Astrocyte of the cerebellum (primary cell): ENCODE measurements at places on chromosomes 7 and 10.

DNA sequence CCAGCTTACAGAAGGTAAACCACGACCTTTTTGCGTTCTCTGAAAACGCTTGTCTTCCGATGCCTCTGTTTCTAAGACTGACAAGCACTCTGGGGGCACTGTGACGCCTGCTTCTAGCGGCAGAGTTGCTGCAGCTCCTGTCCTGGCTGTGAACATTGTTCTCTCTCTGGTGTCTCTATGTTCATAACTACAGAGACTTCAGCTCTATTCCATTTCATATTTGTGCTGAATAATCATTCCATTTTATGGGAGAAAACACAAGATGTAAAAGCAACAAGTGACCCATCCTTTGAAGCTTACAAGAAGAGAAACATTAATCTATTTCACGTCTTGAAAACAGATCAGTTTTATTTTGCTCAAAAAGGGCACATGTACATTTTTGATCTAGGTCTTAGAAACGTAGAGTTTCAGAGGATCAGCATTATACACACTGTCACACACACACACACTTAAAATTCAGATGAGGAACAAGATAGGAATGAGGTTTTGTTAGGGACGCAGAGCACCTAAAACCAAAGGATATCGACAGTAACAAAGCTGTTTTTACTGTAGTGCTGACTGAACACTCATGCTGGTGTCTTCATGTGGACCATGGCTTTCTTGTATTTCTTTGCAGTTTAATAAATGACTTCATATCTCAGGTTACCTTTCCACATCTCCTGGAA, 3.0 kb downstream of the IKZF1 start:
- DNase-seq = no peak

- no peak for DNase-seq
Observed at GRCh38 chr10:104434601-104435000, 81.0 kb downstream of the CFAP58 start.

DNA sequence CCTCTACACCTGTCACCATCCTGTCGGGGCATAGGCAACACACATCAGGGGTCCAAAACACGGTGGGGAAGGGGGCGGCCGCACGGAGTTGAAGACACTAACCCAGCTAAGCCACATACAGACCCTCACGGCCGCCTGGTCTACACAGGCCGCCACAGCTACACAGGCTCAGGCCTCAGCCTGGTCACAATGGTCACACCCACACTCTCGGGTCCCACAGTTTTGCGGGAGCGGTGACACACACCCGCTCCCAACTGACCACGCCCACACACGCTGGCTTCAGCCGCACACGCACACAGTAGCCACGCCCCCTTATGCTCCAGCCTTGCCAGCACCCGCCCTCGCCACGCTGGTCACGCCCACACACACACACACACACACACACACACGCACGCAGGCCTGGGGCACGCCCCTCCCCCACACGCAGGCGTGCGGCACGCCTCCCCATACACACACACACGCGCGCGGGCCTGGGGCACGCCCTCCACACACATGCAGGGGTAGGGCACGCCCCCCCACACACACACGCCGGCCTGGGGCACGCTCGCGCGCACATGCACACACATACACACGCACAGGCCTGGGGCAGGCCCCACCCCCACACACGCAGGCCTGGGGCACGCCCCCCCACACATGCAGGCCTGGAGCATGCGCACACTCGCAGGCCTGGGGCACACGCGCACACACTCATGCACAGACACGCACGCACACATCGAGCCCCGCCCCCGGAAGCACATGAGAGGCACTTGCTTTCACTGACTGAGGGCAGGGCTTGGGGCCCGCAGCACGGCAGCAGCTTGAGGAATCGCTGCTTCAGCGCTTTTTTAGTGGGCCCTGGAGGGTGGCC, 12.3 kb upstream of the OGA start:
- DNase-seq = peak; percentile 51

DNA sequence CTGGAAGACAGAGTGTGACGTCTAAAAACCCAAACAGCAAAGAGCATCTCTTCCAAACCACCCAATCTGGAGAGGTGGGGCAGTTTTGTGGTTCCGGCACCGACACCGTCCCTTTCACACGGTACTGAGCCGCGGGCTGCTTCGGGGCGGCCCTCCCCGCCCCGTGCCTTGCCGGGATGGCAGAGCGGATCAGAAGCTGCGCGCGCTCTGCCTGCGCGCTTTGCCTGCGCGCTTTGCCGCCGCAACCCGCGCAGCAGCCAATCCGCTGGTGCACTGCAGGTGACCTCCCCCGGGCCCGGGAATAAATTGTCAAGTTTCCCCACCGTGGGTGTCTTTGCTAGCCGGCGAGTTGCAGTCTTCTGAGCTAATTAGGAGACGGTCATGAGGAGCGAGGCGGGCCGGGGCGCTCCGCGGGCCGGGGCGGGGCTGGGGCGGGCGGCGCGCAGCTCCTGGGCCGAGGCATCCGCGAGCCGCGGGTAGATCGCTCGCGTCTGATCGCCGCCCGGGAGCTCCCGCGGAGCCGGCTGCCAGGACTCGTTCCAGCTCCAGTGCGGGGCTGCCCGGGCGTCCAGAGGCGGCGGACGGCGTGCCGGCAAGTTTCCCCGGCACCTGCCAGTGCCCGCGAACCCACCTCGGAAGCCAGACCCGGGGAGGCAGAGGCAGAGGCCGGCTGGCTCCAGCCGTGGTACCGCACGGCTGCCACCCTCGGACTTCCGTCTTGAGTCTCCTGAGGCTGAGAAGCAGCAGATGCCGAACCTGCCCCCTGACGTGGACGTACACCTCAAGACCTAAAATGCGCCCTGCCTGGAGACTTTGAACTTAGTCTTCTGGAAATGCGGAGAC, 536.0 kb upstream of the GALNT17 start:
- no peak for DNase-seq

GRCh38 chr10:14595526-14596182, 179.0 kb downstream of the FAM107B start:
- no peak for DNase-seq

GRCh38 chr10:61899069-61899531, 2.4 kb upstream of the ARID5B start:
- DNase-seq = no peak

DNA sequence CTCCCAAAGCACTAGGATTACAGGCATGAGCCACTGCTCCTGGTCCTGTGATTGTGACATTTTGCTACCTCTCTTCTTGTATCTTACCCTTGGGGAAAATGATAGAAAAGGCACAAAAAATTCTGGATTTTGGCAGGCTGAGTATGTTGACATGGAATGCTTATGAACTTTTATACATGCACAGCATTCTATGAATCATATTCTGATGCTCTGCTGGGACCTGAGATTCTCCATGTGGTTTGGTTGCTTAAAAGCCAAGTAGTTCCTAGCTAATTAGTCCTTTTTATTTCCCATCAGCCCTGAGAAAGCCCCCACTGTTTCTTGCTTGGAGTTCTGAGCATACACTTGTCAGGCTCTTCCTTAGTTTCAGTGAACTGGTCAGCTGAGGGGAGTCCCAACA, 8.3 kb upstream of the KAZALD1 start:
- DNase-seq = no peak

GRCh38 chr7:33926535-33926934, 21.2 kb downstream of the BMPER start:
- DNase-seq = no peak

GRCh38 chr10:128001849-128002248, 94.9 kb downstream of the PTPRE start:
- DNase-seq = no peak

GRCh38 chr10:28788252-28788651, 110.9 kb downstream of the BAMBI start:
- DNase-seq = no peak

- DNase-seq = no peak
Observed at GRCh38 chr7:134355004-134355525, 38.3 kb upstream of the SLC35B4 start.

GRCh38 chr10:96089670-96090462, 40.2 kb upstream of the ZNF518A start:
- DNase-seq = peak; percentile 88

DNA sequence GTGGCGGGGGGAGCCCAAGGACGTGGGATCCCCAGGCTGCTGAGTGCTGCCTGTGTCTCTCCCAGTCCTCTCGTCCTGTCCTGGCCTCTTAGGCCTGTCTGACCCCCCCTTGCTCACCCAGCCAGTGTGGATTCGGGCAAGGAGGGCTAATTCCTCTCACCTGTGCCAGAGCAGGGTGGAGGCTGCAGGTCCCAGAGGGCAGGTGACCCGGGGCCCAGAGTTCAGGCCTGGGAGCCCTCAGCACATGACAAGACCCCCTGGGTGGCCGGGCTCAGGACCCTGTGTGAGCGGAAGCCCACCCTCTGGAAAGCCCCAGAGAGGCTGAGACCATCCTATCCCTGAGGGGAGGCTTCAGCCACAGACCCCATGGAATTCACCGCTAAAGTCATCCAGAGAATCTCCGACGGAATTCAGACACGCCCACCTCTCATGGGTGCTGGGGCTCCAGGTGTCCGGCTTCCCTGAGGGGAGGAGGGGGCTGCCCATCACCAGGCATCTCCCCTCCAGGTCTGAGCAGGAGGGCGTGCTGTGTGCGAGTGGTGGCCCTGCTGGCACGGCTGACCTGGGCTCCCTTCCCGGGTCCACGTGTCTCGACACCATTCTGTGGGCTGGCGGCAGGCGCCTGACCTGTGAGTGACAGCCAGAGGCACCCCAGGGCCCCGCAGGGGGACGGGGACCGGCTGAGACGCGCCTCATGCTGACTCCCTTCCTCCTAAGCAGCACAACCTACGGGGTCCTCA, 5.0 kb downstream of the KNDC1 start:
- no peak for DNase-seq

GRCh38 chr7:88835147-88835728, 39.7 kb upstream of the TEX47 start:
- peak; percentile 8 for DNase-seq

- DNase-seq = no peak
Observed at GRCh38 chr7:37713613-37714012, 30.0 kb downstream of the GPR141 start.

- DNase-seq = no peak
Observed at GRCh38 chr10:93181271-93182048, 107.8 kb downstream of the CYP26A1 start.

- no peak for DNase-seq
Observed at GRCh38 chr7:22860784-22861482, 38.3 kb upstream of the TOMM7 start.

- DNase-seq = no peak
Observed at GRCh38 chr10:60176925-60177324, 212.8 kb downstream of the ANK3 start.

DNA sequence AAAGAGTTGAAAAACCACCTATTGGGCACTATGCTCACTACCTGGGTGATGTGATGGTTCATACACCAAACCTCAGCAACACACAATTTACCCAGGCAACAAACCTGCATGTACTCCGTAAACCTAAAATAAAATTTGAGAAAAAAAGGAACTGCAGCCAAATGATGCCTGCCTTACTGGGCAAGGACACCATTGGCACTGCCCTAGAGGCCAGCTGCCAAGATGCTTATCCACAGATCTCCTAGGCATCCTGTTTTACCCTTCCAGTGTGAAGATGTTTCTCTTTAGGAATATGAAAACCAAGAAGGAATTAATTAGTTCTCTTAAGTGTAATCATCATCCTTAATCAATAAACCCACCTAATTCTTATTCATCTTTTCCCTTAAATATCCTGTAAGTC, 133.4 kb downstream of the ABCA13 start:
- DNase-seq = no peak

GRCh38 chr10:60358282-60358681, 31.4 kb downstream of the ANK3 start:
- no peak for DNase-seq

- DNase-seq = peak; percentile 9
Observed at GRCh38 chr10:120600871-120601649, 144.0 kb downstream of the PLPP4 start.

GRCh38 chr10:42734536-42734935, 48.1 kb upstream of the BMS1 start:
- DNase-seq = no peak

DNA sequence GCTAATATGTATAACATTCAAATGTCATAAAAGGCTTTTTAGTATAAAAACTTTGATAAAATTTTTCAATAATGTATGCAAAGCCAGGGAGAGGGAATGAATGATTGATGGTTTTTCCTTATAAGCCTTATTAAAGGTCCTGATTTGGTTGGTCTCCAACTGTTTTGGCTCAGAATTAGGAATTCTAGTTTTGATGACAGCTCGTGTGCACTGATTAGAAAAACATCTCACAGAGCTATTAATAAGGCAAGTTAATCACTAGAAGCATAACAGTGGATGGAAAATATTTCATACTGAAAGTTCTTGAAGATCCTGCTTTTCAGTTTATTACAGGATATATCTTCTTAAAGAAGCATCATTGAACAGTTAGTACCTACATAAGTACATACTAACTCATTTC, 114.9 kb upstream of the NOBOX start:
- no peak for DNase-seq

DNA sequence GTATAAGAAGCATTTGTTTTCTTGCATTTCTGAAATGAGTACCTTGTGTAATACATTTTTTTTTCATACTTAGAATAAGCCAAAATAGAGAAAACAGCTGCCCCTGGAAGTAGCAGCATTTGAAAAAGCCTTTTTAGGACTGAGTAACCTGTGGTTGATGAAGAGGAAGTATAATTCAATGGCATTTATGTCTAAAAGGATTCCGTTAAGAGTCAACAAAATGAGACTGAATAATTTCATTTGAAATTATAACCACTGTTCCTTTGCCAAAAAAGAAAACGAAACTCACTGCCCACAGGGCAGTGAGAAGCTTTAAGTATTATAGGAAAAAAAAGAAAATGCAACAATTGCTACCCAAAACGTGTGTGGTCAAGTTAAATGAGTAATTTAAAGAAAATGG, 705.6 kb upstream of the PHF14 start:
- DNase-seq = no peak

- no peak for DNase-seq
Observed at GRCh38 chr7:50302486-50303334, 1.8 kb upstream of the IKZF1 start.

DNA sequence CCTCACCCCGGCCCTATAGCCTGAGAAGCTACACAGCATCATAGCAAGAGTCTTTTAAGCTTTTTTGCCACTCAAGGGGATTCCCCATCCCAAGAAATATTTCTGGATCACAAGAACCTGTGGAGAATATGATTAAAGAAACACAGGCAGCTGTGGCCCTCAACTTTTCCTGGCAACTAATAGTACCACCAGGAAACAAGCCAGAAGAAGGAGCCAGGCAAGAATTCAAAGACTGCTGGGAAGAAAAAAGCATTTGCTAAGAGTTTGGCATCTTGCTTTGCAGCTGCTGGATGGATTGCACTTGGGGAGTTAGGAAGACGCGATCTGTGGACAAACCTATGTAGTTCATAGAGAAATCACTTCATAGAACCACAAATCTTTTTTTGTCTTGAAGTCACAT, 437.8 kb downstream of the PLXDC2 start:
- DNase-seq = peak; percentile 55

GRCh38 chr10:51074238-51075028, at the start of gene PRKG1:
PRKG1 (plus strand) TSS chr10:51074487.
- DNase-seq = peak; percentile 46

- no peak for DNase-seq
Observed at GRCh38 chr7:26165950-26166683, 14.1 kb downstream of the NFE2L3 start.

GRCh38 chr10:52740155-52740549, 32.4 kb downstream of the MBL2 start:
- no peak for DNase-seq

- DNase-seq = no peak
Observed at GRCh38 chr7:158403013-158403821, 184.4 kb downstream of the PTPRN2 start.
